ENCODE measurements at places on chromosomes 13 and 19.

DNA sequence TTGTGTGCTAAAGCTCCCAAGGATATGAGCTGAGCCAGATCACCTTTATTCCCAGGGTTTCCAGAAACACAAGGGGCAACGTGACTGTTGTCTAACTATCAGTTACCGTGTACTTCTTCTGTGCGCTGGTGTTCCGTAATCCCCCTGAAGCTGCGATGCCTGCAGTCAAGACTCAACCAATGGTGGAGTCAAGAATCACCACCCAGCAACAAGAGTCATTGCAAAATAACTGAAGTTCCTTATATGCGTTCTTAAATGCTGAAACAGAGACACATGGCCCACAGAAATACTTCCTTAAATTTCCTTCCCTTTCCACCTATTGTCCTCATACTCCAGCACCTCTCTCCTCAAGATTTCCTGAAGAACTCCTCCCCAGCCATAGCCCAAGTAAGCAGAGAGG, 200.2 kb downstream of the KATNAL1 start:
- no peak for DNase-seq

DNA sequence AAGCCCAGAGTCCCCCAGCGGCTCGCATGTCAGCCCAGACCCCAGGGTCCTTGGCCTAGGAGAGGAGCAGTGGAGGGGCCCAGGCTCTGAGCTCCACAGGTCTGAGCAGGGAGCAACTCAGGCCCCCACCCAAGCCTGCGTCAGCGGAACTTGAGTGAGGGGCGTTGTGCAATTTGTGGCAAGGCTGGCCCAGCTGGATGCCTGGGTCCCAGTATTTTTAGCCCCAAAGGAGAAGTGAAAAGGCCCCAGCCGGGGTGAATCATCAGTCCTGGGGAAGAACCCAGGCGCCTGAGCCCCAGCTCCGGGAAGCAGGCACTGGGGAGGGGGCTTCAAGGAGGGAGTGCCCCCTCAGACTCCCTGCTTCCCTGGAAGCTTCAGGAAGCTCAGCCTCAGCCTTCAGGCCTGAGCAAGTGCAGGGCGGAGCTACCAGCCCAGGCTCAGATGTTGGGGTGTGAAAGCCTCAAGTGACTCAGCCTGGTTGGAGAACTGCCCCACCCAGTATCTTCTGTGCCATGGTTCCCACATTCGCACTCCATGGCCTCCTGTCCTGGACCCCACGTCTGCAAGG, 7.2 kb downstream of the MED29 start:
- peak; percentile 65 for DNase-seq

GRCh38 chr19:55368701-55369563, 1.3 kb downstream of the IL11 start:
- no peak for DNase-seq

- DNase-seq = no peak
Measured at GRCh38 chr13:100658363-100658762, 16.2 kb downstream of the TMTC4 start.

GRCh38 chr13:37313372-37313771, 207.9 kb upstream of the CSNK1A1L start:
- no peak for DNase-seq

- no peak for DNase-seq
Measured at GRCh38 chr13:109606520-109606919, 179.9 kb downstream of the IRS2 start.

DNA sequence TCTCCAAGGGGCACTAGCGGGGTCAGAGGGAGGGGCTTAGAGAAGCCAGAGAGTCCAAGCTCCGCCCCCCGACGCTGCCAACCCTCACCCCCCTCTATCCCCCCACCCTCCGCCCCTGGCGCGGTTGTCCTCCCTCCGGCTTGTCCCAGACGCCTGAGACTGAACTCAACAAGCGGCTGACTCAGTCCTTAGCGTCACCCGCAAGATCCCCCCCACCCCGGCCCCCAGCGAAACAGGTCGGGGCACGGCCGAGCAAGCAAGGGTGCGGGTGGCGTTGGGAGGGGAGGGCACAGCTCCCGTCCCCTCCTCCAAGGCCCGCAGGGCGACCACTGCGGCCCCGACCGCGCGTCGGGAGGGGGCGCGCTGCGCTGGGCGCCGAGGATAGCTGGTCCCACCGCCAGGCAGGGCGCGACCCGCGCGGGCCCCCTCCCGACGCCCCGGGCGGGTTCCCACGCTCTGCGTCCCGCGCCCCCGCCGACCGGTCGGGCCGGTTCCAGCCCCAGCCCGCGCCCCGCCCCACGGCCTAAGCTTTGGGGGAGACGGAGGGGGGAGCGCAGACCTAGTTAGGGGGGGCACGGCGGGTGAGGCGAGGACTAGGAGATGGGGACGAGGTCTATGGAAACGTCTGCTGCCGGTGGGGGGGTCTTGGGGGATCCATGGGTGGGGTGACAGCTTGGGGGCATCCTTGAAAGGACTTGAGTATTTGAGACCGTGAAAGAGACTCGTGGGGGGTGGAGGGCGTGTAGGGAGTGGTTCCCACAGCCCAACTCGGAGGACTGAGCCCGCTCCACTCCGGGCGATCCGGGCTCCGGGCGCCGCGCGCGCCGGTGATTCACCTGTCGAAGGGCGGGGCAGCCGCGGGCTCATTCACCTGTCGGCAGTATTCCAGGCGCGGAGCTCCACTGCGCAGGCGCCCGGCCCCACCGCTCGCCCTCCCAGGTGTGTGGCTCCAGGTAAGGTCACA, 5.1 kb downstream of the NOTCH3 start:
- DNase-seq = no peak

DNA sequence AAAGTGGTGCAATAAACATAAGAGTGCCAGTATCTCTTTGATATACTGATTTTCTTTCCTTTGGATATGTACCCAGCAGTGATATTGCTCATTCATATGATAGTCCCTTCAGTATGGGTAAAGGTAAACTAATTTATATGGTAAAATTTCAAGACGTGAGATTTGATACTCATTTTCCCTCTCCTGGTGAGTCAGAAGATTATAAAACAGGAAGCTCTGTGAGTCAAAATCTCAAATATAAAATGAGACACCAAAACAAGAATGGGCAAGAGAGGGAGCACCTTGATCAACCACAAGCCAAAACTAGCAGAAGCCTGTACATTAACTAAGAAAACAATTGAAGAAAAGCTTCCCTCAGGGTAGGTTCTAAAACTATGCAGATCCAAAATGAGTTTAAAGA, 216.3 kb downstream of the SLITRK6 start:
- DNase-seq = no peak

- no peak for DNase-seq
Measured at GRCh38 chr19:525857-526419, 5.6 kb upstream of the CDC34 start.

- DNase-seq = no peak
Measured at GRCh38 chr19:34475026-34475974, 6.3 kb upstream of the WTIP start.

DNA sequence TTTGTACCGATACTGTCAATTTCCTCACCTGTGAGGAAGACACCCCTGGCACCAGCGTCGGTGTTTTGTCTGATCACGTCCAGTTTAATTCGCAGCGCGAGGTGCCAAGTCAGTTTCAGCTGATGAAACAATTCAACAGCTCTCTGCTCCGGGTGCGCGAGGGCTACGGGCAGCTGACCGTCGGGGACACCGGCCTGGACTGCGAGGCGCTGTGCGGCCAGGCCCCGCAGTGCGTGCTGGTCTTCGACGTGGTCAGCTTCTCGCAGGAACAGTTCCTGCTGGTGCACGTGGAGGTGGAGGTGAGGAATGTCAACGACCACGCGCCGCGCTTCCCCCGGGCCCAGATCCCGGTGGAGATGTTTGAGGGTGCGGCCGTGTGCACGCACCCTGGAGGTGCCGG, 171.5 kb downstream of the OLFM4 start:
- DNase-seq = no peak

DNA sequence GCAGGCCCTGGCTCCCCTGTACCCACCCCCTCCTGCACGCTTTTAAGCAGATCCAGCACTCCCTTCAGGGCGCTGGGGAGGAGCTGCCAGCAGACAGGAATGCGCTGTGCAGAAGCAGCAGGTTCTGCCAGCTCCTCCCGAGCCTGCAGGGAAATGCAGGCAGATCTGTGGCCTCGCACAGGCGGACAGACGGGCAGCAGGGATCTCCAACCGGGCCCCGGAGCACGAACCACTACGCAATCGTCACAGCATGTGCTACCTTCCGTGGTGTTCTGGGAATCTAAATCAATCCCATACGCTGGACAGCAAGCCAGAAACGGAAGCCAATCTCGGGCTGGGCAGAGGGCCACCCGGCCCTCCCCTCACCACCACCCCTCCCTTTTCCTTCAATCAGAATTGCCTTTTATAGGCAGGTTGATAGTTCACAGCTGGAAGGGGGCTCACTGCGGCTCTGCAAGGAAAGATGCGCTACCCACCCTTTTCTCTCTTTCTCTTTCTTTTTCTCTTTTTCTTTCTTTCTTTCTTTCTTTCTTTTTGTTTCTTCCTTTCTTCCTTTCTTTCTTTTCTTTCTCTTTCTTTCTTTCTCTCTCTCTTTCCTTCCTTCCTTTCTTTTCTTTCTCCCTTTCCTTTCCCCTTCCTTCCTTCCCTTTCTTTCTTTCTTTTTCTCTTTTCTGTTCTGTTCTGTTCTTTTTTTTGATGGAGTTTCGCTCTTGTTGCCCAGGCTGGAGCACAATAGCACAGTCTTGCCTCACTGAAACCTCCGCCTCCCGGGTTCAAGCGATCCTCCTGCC, 99.9 kb downstream of the GNG7 start:
- no peak for DNase-seq

GRCh38 chr13:26026211-26026610, 25.6 kb downstream of the SHISA2 start:
- no peak for DNase-seq

DNA sequence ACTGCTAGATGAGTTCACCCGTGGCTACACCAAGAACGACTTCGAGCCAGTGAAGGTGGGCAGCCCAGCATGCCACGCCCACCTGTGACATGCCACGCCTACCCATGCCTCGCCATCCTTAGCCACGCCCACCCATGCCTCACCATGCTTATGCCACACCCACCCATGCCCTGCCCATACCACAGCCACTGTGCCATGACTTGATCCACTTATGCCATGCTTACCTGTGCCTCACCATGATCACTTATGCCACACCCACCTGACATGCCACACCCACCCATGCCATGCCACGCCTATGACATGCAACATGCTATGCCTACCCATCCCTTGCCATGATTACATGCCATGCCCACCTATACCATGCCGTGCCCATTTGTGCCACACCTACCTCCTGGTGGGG, 12.9 kb upstream of the USE1 start:
- DNase-seq = peak; percentile 44

DNA sequence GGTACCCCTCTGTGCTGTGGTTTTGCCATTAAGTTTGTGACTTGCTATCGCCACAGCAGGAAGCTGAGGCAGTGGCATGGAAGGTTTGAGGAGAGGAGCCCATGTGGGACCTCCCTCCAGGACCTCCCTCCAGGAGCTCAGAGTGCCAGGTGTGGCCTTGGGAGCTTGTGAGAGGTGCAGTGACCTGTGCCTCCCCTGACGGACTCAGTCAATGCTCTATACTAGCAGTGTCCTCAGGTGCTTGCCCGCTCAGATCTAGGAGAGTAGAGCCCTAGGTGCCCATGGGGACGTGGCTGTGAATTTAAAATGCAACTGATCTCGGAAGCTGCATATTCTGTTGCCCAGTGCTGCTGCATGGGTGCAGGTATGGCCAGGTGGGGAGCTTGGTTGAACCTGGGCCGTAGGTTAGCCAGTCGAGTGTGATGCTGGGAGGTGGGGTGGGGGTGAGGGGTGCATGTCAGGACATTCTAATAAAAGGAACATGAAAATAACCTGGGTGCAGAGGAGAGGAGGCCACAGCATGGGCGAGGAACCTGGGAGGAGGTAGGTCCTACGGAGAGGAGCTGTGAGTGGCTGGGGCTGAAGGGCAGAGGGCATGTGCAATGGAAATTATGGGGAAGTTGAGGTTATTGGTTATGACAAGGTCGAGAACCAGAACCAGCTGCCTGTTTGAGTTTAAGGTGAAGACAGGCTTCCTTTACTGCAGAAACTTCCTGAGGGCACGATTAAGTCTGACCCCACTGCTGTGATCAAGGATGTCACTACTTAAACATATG, 41.6 kb downstream of the TEX29 start:
- DNase-seq = no peak

DNA sequence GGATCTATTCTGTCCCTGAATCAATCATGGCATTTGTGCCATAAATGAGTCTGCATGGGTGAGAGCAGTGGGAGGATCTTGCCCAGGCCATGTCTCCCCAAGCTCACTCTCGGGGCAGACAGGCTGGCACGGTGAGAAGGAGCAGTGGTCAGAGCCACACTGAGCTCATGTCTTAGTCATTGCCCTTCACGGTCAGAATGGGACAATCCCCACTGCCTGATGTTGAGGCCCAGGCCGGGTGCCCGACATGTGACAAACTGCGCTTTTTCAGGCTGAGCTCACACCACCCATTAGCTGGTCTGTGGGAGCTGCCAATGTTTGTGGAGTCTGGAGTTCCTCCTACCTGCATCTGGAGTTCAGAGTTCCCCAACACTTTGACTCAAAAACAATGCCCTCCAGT, 481.9 kb downstream of the COG6 start:
- no peak for DNase-seq

- DNase-seq = no peak
Measured at GRCh38 chr13:101475536-101475935, 23.1 kb downstream of the ITGBL1 start.

All from stimulated activated CD4-positive, alpha-beta T cell treated with anti-CD3 and anti-CD28 coated beads, Interleukin-2, amount 100 ng/mL, for 24 hours (primary cell).